GM12878 (cell line): ENCODE measurements at places on chromosomes 12 and 14.

DNA sequence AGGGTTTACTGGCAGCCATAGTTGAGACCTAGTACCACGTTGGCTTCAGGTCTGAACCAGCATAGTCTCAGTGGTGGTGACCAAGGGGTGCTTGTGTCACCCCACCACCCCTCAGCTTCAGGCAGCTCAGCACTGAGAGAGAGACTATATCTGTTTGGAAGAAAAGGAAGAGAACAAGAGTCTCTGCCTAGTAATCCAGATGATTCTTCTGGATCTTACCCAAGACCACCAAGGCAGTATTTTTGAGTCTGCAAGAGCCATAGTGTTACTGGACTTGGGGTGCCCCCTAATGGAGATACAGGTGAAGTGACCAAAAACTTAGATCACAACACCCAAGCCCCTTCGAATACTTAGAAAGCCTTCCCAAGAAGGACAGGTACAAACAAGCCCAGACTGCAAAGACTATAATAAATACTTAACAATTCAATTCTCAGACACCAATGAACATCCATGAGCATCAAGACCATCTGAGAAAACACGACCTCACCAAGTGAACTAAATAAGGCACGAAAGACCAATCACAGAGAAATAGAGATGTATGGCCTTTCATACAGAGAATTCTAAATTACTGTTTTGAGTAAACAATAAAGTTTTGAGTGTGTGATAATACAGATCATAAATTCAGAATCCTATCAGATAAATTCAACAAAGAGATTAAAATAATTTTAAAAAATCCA lies 107.0 kb downstream of the HELB start:
- H3K4me3 ChIP-seq: no peak overlapping the region
- no peaks in the 10 kb centered on the region for H3K36me3 ChIP-seq
- H3K4me1 ChIP-seq: no peaks in the 10 kb centered on the region
- no peaks in the 10 kb centered on the region for H3K27me3 ChIP-seq
- no peak for DNase-seq

DNA sequence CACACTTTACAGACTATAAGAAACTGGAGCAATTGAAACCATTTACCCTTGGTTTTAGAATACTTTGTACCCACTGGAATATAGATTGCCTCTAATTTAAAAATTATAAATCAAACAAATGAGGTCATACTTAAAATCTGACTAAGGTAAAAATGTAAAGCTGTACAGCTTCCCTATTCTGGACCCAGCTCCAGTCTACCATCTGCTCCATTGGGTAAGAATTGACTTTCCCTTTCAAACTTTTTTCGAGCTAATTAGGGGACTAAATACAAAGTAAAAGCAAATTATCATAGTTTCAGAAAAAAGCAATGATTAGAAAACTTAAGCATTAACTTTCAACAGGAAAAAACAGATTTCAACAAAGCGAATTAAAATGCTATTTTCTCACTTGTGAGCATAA lies 4.3 kb downstream of the KRR1 start:
- 0 out of 2 replicates have a peak overlapping the region, but pooled peaks have one; percentile 10 for H3K4me3 ChIP-seq
- H3K36me3 ChIP-seq: no peaks in the 10 kb centered on the region
- H3K4me1 ChIP-seq: no peaks in the 10 kb centered on the region; the same call in 1 of the 2 replicates
- no peaks in the 10 kb centered on the region for H3K27me3 ChIP-seq
- no peak for DNase-seq

DNA sequence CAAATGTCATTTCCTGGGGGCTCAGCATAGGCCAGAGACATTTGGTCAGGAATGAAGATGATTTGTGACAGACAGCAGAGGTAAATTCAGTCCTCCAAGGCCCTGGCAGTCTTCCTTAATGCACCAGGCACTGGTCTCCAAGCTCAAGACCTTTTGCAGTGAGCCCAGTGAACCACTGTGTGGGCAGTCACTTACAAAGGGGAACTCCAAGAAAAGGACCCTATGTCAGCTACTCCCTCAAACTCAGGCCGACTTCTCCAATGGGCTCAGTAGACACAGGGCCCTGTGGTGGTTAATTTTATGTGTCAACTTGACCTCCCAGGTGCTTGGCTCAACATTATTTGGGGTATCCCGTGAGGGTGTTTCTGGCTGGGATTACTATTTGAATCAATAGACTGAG lies 29.3 kb upstream of the PLEK2 start:
- no peaks in the 10 kb centered on the region for H3K36me3 ChIP-seq
- DNase-seq: no peak
- H3K27ac ChIP-seq: no peak overlapping the region
- no peaks in the 10 kb centered on the region; the same call in 1 of the 2 replicates for H3K27me3 ChIP-seq
- no peak overlapping the region for H3K4me3 ChIP-seq

DNA sequence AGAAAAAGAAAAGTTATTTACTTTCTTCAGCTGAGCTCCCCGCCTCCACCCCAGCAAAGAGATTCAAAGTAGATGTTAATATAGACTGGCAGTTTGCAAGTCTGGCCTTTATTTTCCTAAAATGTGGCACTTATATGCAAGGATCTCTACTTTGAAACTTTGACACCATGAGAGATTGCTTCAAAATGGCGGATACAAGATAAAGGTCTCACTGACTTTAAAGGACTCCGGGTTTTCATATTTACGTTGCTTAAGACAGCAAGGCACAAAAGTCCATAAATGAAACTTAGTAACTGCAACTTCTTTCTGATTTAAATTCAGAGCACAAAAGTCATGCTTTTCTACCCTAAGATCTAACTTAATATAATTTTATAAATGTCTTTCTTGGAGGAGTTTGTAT lies 3.5 kb downstream of the OTX2 start:
- H3K27ac ChIP-seq: no peak overlapping the region
- DNase-seq: no peak
- H3K36me3 ChIP-seq: no peaks in the 10 kb centered on the region
- H3K27me3 ChIP-seq: peaks cover 13% of the 10 kb centered on the region
- H3K4me1 ChIP-seq: no peaks in the 10 kb centered on the region

DNA sequence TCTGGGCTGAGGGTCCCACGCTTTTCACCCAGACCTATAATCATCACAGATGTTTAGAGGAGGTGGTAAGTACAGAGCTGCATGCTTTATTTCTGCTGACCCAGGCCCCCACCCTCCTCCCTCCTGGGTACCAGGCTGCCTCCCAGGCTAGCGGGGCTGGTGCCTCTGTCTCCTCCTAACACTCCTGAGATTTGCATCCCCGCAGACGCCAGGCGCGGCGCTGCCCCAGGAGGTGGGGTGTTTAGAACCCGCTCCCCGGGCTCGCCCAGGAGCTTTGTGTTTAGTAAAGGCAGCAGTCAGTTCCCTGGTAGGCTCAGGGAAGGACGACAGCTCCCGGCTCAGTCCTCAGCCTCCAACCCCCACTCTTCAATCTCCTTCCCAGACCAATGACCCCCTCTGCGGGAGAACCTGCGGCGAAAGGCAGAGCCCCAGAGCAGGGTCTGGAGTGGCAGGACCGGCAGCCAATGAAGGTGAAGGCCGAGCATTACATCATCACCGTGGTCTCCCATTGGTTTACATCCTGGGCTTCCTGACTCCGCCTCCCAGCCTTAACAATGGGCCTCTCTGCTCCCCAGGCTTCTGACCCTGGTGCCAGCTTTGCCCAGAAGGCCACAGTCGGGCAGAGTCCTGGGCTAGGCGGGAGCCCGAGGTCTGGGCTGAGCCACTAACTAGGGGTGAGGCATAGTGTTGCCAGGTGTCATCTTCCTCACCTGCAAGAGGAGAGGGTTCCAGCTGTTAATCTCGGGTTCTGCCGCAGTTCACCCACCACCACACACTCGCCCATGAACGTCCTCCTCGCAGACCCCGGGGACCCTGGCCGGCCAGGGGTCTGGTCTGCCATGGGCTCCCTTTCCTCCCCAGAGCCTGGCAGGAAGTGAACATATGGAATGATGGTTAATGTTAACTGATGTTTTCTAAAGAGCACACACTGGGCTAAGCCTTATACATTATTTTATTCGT lies 57.5 kb downstream of the CALM1 start:
- H3K27me3 ChIP-seq: no peaks in the 10 kb centered on the region
- H3K4me3 ChIP-seq: no peak overlapping the region
- H3K36me3 ChIP-seq: no peaks in the 10 kb centered on the region
- no peak for DNase-seq
- no peak overlapping the region for H3K27ac ChIP-seq

DNA sequence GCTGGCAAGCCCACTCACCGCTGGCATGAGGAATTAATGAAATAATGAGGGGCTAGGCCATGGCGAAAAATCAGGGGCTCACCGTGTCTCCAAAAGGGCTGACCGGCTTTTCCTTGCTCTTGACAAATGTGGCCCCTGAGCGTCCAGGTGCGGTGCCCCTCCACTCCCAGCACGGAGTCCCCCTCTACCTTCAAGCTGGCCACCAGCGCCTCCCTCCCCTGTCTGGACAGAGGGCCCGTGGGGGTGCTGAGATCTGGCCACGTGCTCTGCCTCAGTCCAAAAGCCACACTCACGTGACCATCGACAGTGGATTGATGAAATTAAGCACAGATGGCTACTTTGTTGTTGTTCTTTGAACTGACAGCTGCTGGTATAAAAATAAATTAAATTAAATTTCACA lies 78.8 kb upstream of the BCL11B start:
- no peak for DNase-seq
- no peaks in the 10 kb centered on the region; the same call in 1 of the 2 replicates for H3K27me3 ChIP-seq
- no peak overlapping the region for H3K4me3 ChIP-seq
- no peaks in the 10 kb centered on the region for H3K4me1 ChIP-seq

- no peak for DNase-seq
- no peak overlapping the region for H3K27ac ChIP-seq
- no peaks in the 10 kb centered on the region for H3K36me3 ChIP-seq
- no peaks in the 10 kb centered on the region for H3K4me1 ChIP-seq
- H3K27me3 ChIP-seq: peaks cover 5% of the 10 kb centered on the region
Measured at GRCh38 chr12:112682586-112682985, 109.0 kb upstream of the RPH3A start.

DNA sequence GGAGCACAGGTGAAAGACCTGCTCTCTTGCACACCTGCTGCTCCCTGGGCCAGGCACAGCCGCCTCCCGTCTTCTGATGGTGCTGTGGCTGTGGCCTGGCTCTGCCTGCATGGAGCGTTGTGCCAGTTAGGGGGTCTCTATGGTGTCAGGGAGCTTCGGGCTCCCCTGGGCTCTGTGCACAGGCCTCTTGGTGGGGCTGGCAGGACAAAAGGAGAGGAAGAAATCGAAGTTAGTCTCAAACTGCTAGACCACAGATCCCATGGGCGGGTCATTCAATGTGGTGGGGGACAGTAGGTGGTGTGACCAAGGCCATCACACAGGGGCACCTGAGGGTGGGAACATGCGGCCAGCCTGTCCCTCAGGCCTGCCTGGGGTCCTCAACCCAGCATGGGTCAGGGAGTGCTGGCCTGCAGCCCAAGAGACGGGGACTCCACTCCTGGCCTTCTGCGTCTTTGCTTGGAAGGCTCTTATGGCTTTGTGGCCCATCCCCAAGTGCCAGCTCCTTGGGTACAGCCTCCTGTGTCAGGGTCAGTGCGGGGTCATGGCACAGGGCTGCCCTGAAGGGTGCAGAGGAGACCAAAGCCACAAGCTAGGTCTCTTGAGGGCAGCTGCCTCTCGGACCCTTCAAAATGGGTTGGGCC lies 84.1 kb downstream of the KIF26A start:
- no peak overlapping the region for H3K27ac ChIP-seq
- H3K4me1 ChIP-seq: no peaks in the 10 kb centered on the region
- no peak for DNase-seq
- no peak overlapping the region for H3K4me3 ChIP-seq

GRCh38 chr12:60169904-60170303 lies 574.1 kb downstream of the SLC16A7 start:
- H3K4me1 ChIP-seq: no peaks in the 10 kb centered on the region
- no peaks in the 10 kb centered on the region for H3K36me3 ChIP-seq

- H3K4me3 ChIP-seq: no peak overlapping the region
- H3K27ac ChIP-seq: no peak overlapping the region
- no peaks in the 10 kb centered on the region for H3K36me3 ChIP-seq
- no peak for DNase-seq
- no peaks in the 10 kb centered on the region for H3K27me3 ChIP-seq
Measured at GRCh38 chr12:88944397-88944796, 364.1 kb upstream of the KITLG start.

DNA sequence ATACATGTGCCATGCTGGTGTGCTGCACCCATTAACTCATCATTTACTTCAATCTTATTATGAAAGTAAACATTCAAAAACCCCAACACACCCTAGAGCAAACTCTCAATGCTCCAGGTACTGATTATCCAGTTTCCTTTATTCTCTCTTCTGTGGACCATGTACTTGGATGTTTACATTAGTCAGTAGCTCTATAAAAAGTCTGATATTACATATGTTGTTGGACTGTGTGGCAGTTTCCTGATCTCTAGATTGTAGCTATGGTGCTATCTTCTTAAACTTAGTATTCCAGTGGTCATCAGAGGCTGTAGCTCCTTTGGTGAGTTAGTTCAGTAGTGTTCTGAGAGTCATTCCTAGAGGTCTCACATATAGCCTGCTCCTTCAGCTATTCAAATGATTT lies 25.1 kb upstream of the ITGA5 start:
- 0 out of 2 replicates have a peak, but pooled peaks cover 3% of the 10 kb centered on the region for H3K4me1 ChIP-seq
- no peak overlapping the region for H3K4me3 ChIP-seq
- H3K36me3 ChIP-seq: no peaks in the 10 kb centered on the region
- DNase-seq: no peak
- no peaks in the 10 kb centered on the region for H3K27me3 ChIP-seq
- H3K27ac ChIP-seq: no peak overlapping the region

DNA sequence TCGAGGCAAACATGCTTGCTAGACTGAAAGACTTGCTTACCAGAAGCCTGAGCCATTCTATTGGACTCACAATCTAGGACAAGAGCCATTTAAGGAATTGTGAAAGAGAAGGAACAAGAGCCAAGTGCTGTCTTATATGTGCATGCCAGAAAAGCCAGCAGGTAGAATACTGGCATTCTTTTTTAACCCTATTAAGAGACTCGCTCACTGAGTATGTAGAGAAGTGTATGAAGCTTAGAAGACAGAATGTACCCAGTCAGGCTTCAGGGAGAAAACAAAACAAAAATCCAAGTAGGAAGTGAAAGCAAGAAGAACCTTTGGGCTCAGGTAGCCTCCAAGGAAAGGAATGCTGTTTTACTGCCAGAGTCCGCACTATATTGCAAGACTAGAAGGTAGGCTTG lies 65.9 kb downstream of the DCAF5 start:
- H3K4me3 ChIP-seq: no peak overlapping the region
- peaks cover 7% of the 10 kb centered on the region for H3K36me3 ChIP-seq
- no peak for DNase-seq
- no peaks in the 10 kb centered on the region for H3K4me1 ChIP-seq
- no peak overlapping the region for H3K27ac ChIP-seq

DNA sequence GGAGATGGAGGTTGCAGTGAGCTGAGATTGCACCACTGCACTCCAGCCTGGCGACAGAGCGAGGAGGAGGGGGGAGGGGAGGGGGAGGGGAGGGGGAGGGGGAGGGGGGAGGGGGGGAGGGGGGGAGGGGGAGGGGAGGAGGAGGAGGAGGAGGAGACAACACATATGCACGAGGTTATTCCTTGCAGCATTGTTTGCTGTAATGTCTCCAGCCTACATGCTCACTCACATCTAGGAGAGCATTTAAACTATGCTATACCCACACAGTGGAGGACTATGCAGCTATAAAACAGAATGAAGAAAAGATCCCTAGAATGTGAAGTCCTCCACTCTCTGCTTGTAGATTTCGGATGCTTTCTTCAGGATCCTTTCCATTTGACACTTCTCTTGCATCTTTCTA lies 3.5 kb upstream of the HIGD1C start:
- H3K4me3 ChIP-seq: no peak overlapping the region
- no peak overlapping the region for H3K27ac ChIP-seq
- H3K27me3 ChIP-seq: no peaks in the 10 kb centered on the region
